Large intestine (tissue), 12 donors: ENCODE measurements at places on chromosomes 7 and 10. TPM values are rescaled to one million over a fixed set of nuclear protein-coding genes. Genes with fewer than 3 reads are reported as not detected.

DNA sequence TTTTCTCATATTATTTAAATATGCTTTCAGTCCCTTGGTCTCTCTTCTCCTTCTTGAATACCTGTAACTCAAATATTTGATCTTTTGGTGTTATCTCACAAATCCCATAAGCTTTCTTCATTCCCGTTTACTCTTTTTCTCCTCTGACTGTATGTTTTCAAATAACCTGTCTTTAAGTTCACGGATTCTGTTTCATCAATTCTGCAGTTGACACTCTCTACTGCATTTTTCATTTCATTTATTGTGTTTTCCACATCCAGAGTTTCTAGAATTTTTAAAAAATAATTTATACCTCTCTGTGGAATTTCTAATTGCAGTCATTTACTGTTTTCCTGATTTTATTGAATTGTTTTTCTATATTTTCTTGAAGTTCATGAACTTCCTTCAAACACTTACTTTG, 298.4 kb downstream of the PTPRN2 start:
- no peak for DNase-seq

GRCh38 chr7:82803411-82803810, 359.3 kb downstream of the PCLO start:
- no peak for DNase-seq

- DNase-seq = no peak
Observed at GRCh38 chr10:17431871-17432311, 22.5 kb downstream of the ST8SIA6 start.

DNA sequence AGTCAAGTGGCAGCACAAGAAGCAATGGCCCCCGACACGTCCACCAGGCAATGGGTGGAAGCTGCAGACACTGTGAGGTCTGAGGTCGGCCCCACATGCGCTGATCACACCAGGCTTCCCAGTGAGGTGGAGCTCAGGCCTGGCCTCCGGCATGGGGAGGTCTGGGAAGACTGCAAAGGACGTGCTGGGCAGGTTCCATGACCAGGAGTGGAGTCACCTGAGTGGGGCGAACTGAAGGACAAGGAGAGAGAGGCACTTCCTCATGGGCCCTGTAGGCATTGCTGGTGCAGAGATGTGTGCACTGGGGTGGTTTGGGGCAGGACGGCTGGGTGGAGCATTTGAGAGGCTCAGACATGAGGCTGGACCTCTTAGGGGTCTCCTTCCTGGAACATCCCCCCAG, 35.1 kb downstream of the C10orf120 start:
- no peak for DNase-seq

TMEM26 gene
- polyA plus RNA-seq = 5.0 TPM

MGAM2 gene
- 53.8 TPM for polyA plus RNA-seq

HYAL4 gene
- not detected for polyA plus RNA-seq
